Thymus (tissue), 14 donors: ENCODE measurements at places on chromosomes 1 and 21. TPM values are rescaled to one million over a fixed set of nuclear protein-coding genes. Genes with fewer than 3 reads are reported as not detected.

The CD1E gene
- 154 TPM for polyA plus RNA-seq

The IL10 gene
- 19.1 TPM for polyA plus RNA-seq

The CASQ1 gene
- polyA plus RNA-seq: 0.66 TPM

The TFAP2E gene
- 4.7 TPM for polyA plus RNA-seq

The LGR6 gene
- 1.0 TPM for polyA plus RNA-seq
